Stimulated activated CD8-positive, alpha-beta memory T cell treated with anti-CD3 and anti-CD28 coated beads, Interleukin-2, amount 100 ng/mL, for 48 hours (primary cell): ENCODE measurements at places on chromosomes 13 and 19.

- DNase-seq: no peak
Observed at GRCh38 chr13:90502762-90503161, 844.7 kb upstream of the MIR17HG start.

DNA sequence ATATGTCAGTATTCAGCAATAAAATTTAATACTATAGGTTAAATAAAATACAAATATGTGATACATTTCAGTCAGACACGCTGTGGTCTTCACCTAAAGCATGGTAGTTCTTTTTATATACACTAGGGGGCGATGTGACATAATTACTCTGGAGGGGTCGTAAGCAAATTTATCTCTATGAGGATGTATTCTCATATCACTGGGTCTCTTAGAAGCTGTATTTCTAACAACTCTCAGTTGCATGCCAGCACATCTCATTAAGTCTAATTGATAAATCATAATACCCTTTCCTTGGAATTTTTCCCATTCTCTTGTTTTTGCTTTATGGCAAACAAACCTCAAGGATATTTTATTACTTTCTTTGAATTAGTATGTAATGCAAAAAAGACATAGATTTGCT, 3.9 kb upstream of the PCDH17 start:
- no peak for DNase-seq

DNA sequence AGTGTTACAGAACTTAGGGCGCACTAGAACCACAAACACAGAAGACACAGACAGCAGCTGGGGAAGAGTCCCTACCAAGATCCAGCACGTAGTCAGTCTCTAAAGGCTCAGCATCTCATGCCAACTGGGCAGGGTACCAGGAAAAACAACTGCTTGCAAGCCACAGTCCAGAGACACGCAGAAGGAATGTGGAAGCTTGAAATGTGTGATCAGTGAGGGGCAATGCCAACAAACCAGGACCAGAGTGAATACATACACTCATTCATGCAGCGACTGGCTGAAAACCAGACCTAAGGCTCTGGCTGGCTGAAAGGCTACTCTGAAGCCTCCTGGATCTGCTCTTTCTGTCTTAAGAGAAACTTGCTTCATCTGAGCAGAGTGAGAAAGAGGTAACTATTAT, 1484.8 kb downstream of the EFNB2 start:
- DNase-seq: no peak

DNA sequence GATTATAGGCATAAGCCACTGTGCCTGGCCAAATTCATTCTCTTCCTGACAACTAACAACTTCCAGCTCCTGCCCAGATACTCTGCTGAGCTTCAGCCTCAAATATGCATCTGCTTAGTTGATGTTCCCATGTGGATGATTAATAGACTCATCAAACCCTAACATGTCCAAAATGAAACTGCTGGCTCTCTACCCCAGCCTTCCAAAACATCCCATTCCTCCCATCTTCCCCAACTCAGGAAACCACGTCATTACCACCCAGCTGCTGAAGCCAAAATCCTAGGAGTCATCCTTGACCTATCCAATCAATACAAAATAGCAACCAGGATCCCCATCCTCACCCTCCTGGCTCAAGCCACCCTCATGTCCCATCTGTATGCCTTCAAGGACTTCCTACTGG, 20.9 kb downstream of the POU2F2 start:
- DNase-seq: no peak

- DNase-seq: no peak
Observed at GRCh38 chr19:41577144-41577830, 1.3 kb downstream of the CEACAM21 start.

GRCh38 chr13:49806126-49806536, 13.6 kb upstream of the KPNA3 start:
- DNase-seq: no peak

GRCh38 chr13:75715601-75716523, 79.7 kb downstream of the LMO7 start:
- DNase-seq: no peak

- no peak for DNase-seq
Observed at GRCh38 chr13:76378767-76379166, 507.4 kb downstream of the KCTD12 start.

DNA sequence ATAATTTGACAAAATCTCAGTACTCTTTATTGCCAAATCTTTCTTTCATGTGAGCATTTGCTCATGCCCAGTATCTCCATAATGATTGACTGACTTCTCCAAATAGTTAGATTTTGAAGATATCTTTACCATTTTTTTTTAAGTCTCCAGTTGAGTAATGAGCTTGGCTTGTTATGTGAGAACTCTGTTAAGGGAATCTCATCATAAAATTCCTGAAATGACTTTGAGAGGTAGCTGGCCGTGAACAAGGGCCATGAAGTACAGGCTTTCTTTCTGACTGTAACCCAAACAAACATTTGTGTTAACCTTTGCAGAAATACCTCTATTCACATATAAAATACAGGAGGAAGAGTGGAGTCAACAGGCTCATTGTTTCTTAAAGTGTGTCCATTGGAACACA, 449.7 kb downstream of the IRS2 start:
- DNase-seq: no peak
